ENCODE measurements at places on chromosomes 2 and 18. TPM values are rescaled to one million over a fixed set of nuclear protein-coding genes. Genes with fewer than 3 reads are reported as not detected.
A peak's percentile ranks its signal among the peaks of the same experiment; 100 is the strongest.

VAMP5 gene
- 30.2 TPM for total RNA-seq

KRTCAP3 gene
- 7.4 TPM for total RNA-seq

- H3K4me3 ChIP-seq: no peak overlapping the region
- no peaks in the 10 kb centered on the region for H3K27me3 ChIP-seq
- no peaks in the 10 kb centered on the region for H3K4me1 ChIP-seq
- no peak for DNase-seq
- H3K36me3 ChIP-seq: no peaks in the 10 kb centered on the region
- H3K27ac ChIP-seq: no peak overlapping the region
Observed at GRCh38 chr18:12305930-12306629, 2.0 kb upstream of the TUBB6 start.

GRCh38 chr2:119756837-119757236 is 2.9 kb upstream of the PTPN4 start:
- H3K27ac ChIP-seq: peak overlapping the region; percentile 66
- DNase-seq: peak; percentile 88
- no peak overlapping the region for H3K4me3 ChIP-seq
- H3K36me3 ChIP-seq: no peaks in the 10 kb centered on the region
- no peaks in the 10 kb centered on the region for H3K27me3 ChIP-seq
- peaks cover 12% of the 10 kb centered on the region for H3K4me1 ChIP-seq

GRCh38 chr2:231001921-231002320 is 6.0 kb downstream of the SPATA3 start:
- no peak overlapping the region for H3K27ac ChIP-seq
- no peak overlapping the region for H3K4me3 ChIP-seq
- H3K4me1 ChIP-seq: no peaks in the 10 kb centered on the region
- H3K36me3 ChIP-seq: no peaks in the 10 kb centered on the region
- DNase-seq: no peak
- H3K27me3 ChIP-seq: peaks cover 8% of the 10 kb centered on the region

- H3K27ac ChIP-seq: no peak overlapping the region
- DNase-seq: no peak
- no peaks in the 10 kb centered on the region for H3K36me3 ChIP-seq
Observed at GRCh38 chr2:218858671-218859555, 692 bp upstream of the WNT6 start.

- DNase-seq: no peak
- H3K4me3 ChIP-seq: no peak overlapping the region
- H3K36me3 ChIP-seq: no peaks in the 10 kb centered on the region
Observed at GRCh38 chr2:89837962-89838625, 1146.6 kb downstream of the RPIA start.

Measured in adrenal gland (tissue), 19 donors.